Naive thymus-derived CD8-positive, alpha-beta T cell (primary cell): ENCODE measurements at places on chromosomes 4 and X. TPM values are rescaled to one million over a fixed set of nuclear protein-coding genes. Genes with fewer than 3 reads are reported as not detected.
A peak's percentile ranks its signal among the peaks of the same experiment; 100 is the strongest.

DNA sequence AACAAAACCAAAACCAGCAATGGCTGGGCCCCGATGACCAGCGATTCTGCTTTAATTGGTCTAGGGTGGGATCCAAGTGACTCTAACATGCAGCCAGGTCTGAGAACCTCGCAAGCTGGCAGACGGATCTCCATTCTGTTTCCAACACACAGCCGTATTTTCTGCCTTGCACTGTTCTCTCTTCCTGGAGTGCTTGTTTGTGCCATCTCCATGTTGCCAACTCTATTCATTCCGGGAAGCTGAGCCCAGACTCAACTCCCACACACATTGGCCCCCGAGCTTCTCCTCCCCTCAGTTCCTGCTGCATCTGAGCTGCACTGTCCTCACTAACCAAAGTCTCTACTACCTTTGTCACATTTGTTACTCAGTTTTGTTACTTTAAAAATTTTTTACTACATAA, 35.6 kb downstream of the GEMIN8 start:
- no peak for DNase-seq
- no peaks in the 10 kb centered on the region for H3K27me3 ChIP-seq
- H3K36me3 ChIP-seq: peaks cover 4% of the 10 kb centered on the region
- no peak overlapping the region for H3K4me3 ChIP-seq

GRCh38 chrX:1561164-1561563, 24.2 kb upstream of the P2RY8 start:
- H3K4me3 ChIP-seq: no peak overlapping the region
- no peaks in the 10 kb centered on the region for H3K27me3 ChIP-seq
- DNase-seq: no peak
- H3K27ac ChIP-seq: peak overlapping the region; percentile 90

DNA sequence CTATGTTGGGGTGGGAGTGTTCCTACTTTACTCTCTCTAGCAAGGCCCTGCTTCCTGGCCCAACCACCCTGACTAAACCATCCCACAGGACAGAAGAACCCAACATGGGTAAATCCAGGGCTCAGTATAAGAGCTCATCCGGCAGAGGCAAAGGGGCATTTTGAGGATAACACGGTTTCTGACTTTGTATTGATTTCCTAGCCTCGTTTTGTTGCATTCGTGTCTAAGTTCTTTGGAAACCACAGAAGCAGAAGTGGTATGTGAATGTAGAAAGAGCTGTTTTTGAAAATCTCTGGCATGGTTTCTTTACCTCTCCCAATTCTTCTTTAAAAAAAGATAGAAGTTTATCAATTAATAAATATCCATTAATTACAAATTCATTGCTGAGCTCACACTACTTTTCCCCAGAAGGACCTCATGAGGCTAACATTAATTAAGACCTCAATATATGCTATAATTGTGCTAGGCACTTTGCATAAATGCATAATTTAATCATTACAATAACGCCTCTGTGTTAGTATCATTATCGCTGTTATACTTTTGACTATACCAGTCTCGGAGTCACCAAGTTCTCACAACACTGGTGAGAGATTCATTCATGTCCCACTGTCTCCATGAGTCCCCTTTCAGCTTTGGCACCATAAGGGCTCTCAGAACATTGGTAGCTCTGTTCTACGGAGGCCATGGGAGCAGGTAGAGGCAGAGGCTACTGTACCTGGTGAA, 5.8 kb upstream of the CLNK start:
- peak overlapping the region; percentile 22 for H3K27ac ChIP-seq
- H3K4me3 ChIP-seq: no peak overlapping the region
- H3K27me3 ChIP-seq: no peaks in the 10 kb centered on the region
- peaks cover 2% of the 10 kb centered on the region for H3K4me1 ChIP-seq
- H3K36me3 ChIP-seq: no peaks in the 10 kb centered on the region

GRCh38 chrX:20263474-20263873, 3.2 kb downstream of the RPS6KA3 start:
- H3K27ac ChIP-seq: peak overlapping the region; percentile 41
- H3K27me3 ChIP-seq: no peaks in the 10 kb centered on the region
- H3K4me3 ChIP-seq: peak overlapping the region; percentile 15
- DNase-seq: no peak
- peaks cover 35% of the 10 kb centered on the region for H3K4me1 ChIP-seq
- H3K36me3 ChIP-seq: peaks cover 6% of the 10 kb centered on the region

DNA sequence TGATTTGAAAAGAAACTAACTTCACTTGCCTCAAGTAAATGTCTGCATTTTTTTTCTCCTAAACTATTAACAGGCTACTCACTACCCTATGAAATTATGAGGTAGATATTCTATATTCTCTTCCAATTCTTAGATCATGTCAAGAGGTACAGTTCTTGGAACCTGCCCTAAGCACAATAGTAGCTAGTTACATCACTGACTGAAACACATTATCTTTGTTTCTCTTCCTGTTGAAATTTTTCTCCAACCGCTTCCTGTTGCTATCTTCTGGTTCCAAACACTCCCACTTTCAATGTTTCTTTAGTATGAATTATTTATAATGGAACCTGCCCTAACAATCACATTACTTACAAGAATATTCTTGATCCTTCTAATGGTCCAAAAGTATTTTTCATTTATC, 5.0 kb upstream of the BANK1 start:
- no peaks in the 10 kb centered on the region for H3K36me3 ChIP-seq
- no peak overlapping the region for H3K27ac ChIP-seq
- no peak overlapping the region for H3K4me3 ChIP-seq
- peaks cover 6% of the 10 kb centered on the region for H3K4me1 ChIP-seq
- no peak for DNase-seq
- peaks cover 45% of the 10 kb centered on the region for H3K27me3 ChIP-seq

GRCh38 chr4:109691411-109691920, 11.8 kb downstream of the CASP6 start:
- no peaks in the 10 kb centered on the region for H3K27me3 ChIP-seq
- peak overlapping the region; percentile 48 for H3K4me3 ChIP-seq
- H3K4me1 ChIP-seq: peaks cover 27% of the 10 kb centered on the region
- H3K36me3 ChIP-seq: peaks cover 74% of the 10 kb centered on the region
- peak overlapping the region; percentile 90 for H3K27ac ChIP-seq

DNA sequence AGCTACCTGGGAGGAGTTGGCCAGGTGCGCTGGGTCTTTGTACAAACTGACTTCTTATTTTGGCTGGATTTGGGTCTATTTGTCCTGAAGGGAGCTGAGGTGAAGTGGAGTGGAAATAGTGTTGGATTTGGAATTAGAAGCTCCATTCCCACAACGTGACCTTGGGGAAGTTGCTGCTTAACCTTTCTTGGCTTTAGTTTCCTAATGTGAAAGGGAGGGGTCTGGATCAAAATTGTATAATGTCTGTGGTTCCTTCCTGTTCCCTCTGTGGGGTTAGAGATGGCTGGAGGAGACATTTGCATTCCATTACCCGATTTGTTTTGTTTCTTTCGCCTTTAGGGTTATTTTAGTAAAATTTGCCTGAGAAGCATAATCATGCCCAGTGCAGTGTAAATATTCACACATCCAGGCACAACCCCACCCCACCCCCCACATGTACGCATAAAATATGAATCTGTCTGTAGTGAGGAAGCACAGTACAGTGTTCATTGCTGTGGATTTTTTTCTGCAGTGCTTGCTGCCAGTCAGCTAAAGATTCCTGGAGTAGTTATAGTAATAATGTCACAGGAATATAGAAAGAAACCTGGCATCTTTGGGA, 21.5 kb downstream of the JADE1 start:
- H3K4me1 ChIP-seq: peaks cover 35% of the 10 kb centered on the region
- H3K27me3 ChIP-seq: no peaks in the 10 kb centered on the region
- no peak for DNase-seq
- peaks cover 71% of the 10 kb centered on the region for H3K36me3 ChIP-seq

DNA sequence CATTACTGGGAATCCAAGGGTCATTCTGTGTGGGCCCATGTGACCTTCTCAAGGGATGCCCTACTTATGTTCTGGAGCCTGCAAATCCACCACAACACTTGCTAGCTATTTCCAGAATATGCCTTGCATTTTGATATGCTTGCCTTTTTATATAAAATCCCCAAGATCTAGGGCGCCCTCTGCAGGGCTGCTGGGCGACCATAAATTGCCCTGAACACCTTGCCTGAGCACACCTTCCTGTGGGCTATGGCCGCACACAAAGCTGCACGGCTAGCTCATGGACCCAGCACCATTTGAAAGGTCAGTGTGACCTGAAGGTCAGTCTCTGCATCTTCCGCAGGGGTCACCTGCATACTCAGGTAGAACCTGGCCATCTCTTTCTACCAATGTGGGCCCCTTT, 311.7 kb downstream of the NLGN4X start:
- H3K27ac ChIP-seq: no peak overlapping the region
- H3K4me3 ChIP-seq: no peak overlapping the region
- H3K27me3 ChIP-seq: peaks cover 2% of the 10 kb centered on the region
- no peaks in the 10 kb centered on the region for H3K36me3 ChIP-seq
- no peaks in the 10 kb centered on the region for H3K4me1 ChIP-seq

Gene CSAG3
- not detected for total RNA-seq

DNA sequence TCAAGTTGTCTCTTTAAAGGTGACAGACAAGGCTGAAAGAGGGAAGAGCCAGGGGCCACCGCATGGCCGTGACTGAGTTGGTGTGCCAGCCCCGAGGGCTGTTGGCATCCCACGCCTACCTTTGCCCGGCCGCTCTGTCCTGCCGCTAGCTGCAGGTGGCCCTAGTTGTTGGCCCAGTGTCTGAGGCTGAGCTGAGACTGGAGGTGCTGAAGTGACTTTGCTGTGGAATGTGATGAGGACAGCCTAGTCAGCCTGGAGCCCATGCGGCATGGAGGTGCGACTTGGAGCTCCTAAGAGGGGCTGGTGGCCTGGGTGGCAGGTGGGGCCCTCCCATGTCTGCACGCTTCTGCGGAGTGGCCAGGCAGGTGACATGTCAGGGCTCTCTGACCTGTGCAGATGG, 6.6 kb downstream of the TADA2B start:
- H3K36me3 ChIP-seq: peaks cover 9% of the 10 kb centered on the region
- H3K27ac ChIP-seq: no peak overlapping the region
- no peak overlapping the region for H3K4me3 ChIP-seq
- DNase-seq: no peak

GRCh38 chr4:68361146-68361589, 11.3 kb upstream of the YTHDC1 start:
- DNase-seq: no peak
- peaks cover 5% of the 10 kb centered on the region for H3K27me3 ChIP-seq
- no peak overlapping the region for H3K27ac ChIP-seq
- peaks cover 2% of the 10 kb centered on the region for H3K36me3 ChIP-seq
- peaks cover 8% of the 10 kb centered on the region for H3K4me1 ChIP-seq

- H3K27me3 ChIP-seq: no peaks in the 10 kb centered on the region
- H3K4me1 ChIP-seq: no peaks in the 10 kb centered on the region
- H3K36me3 ChIP-seq: no peaks in the 10 kb centered on the region
- DNase-seq: no peak
These were observed 333.8 kb downstream of the DMD start for GRCh38 chrX:32877592-32877991.

GRCh38 chr4:17385403-17385802, 126.5 kb downstream of the QDPR start:
- peak overlapping the region; percentile 44 for H3K27ac ChIP-seq
- H3K4me1 ChIP-seq: peaks cover 6% of the 10 kb centered on the region
- peak overlapping the region; percentile 68 for H3K4me3 ChIP-seq
- peaks cover 4% of the 10 kb centered on the region for H3K27me3 ChIP-seq
- no peak for DNase-seq

- no peak overlapping the region for H3K4me3 ChIP-seq
- no peak for DNase-seq
- H3K36me3 ChIP-seq: no peaks in the 10 kb centered on the region
- H3K27me3 ChIP-seq: no peaks in the 10 kb centered on the region
- H3K4me1 ChIP-seq: no peaks in the 10 kb centered on the region
These were observed 199.3 kb upstream of the GRID2 start for GRCh38 chr4:92104506-92104905.

DNA sequence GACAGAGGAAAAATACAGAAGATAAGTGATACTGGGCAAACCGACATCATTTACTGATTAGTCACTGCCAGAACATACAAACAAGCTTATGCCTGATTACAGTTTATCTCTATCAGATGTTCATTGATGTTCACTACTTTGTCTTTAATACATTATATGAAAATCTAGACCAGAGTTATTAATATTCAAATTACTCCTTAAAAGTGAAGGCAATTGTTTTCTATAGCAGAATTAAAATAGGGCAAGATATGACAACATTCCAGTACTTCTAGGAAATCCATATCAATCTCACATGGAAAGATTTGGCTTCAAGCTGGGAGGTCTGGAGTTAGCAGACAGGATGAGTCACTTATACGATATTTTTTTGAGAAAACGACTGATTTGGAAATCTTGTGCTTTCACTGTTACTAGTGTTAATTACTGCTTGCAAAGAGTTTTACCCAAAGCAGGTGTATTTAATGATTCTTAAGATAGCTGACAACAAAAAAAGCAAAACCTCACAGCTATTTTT, 31.8 kb downstream of the HPGD start:
- H3K27me3 ChIP-seq: no peaks in the 10 kb centered on the region
- H3K27ac ChIP-seq: no peak overlapping the region
- H3K4me3 ChIP-seq: no peak overlapping the region
- H3K36me3 ChIP-seq: no peaks in the 10 kb centered on the region

Gene DYNLT3
- total RNA-seq: 42.2 TPM
